Right renal pelvis (tissue), 4 donors: ENCODE measurements at places on chromosomes 7 and 10.

- no peak for DNase-seq
Observed at GRCh38 chr10:71696628-71697326, 22.8 kb downstream of the C10orf105 start.

DNA sequence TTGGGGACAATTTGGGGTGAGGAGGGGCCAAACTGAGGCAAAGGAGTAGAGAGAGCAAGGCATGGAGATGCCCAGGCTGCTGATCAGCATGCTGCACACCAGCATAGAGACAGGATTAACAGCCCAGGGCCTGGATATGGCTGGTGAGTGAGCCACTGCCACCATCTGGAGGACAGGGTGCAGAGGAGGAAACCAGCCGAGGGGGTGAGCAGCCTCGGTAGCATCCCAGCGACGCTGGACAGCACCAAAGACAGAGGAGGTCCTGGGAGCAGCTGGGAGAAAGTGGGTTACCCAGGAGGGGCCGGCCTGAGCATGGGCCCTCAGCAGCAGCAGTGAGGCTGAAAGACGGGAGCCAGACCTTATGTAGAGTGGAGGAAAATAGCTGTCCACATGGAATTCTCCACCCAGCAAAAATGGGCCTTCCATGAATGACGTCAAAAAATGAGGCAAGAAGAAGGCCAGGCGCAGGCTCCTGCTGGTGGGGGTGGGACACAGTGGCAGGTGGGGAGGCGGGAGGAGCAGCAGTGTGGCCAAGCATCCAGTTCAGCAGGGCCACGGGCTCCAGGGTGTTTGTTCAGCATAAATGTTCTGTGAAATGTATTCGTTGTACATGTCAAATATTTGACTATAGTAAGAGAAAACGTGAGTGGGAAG is 16.7 kb downstream of the RET start:
- no peak for DNase-seq

DNA sequence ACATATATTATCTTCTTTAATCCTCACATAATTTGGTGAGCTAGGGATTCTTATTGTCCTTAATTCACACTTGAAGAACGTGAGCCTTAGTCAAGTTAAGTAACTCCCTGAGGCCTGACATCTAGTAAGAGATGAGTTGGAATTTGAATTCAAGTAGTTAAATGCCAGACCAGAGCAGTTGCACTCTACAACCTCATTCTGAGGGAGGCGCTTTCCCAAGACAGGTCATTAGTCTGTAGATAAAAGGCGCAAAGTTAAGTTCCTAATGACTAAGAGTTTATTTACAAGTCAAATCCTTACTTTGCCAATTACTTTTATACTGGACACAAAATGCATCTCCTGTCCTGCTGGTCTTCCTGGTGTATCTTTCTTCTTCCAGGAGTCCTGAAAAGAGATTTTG is 3.6 kb upstream of the EXOC6 start:
- DNase-seq, result no peak

DNA sequence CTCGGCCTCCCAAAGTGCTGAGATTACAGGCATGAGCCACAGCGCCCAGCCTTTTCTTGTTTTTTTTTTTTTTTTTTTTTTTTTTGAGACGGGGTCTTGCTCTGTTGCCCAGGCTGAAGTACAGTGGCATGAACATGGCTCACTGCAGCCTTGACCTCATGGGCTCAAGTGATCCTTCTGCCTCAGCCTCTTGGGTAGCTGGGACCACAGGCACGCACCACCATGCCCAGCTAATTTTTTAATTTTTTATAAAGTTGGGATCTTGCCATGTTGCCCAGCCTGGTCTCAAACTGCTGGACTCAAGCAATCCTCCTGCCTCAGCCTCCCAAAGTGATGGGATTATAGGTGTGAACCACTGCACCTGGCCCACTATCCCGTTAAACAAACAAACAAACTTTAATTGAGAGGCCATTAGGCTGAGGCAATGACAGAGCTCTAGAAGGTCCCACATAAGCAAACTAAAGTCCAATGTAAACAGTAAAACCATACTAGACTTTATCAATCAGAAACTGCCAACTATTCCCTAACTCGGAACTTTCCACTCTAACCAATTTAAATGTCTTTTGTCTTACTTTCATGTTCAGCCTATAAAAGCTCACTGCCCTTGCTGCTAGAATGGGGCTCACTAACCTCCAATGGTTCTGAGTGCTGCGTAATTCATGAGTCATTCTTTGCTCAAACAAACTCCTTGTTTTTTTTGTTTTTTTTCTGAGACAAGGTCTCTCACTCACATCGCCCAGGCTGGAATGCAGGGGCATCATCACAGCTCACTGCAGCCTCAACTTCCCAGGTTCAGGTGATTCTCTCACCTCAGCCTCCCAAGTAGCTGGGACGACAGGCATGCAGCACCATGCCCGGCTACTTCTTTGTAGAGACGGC is 1.9 kb downstream of the DHX32 start:
- DNase-seq, result no peak

GRCh38 chr10:71608819-71609768 is 110.5 kb downstream of the C10orf105 start:
- DNase-seq, result peak; percentile 73

- no peak for DNase-seq
Observed at GRCh38 chr10:45443101-45444009, 69.3 kb downstream of the ALOX5 start.

DNA sequence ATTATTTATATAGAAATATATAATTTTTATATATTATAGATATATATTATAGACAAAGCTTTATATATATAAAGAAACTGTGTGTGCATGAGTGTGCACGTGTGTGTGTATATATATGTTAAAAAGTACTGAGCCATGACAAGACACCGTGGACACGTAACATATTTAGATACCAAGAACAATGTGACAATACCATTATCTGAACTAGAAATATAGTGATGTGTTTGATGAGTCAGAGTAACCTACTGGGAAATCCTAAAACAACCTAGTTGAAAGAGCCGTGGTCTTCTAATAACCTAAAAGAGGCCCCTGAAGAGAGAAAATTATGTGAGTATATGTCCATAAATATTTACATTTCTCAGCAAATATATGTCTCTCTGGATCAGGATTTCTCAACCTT is 50.7 kb upstream of the ITGB8 start:
- no peak for DNase-seq

- DNase-seq, result no peak
Observed at GRCh38 chr10:106816318-106817085, 348.0 kb downstream of the SORCS1 start.

GRCh38 chr7:44541-44896 is 147.9 kb upstream of the FAM20C start:
- DNase-seq, result no peak

DNA sequence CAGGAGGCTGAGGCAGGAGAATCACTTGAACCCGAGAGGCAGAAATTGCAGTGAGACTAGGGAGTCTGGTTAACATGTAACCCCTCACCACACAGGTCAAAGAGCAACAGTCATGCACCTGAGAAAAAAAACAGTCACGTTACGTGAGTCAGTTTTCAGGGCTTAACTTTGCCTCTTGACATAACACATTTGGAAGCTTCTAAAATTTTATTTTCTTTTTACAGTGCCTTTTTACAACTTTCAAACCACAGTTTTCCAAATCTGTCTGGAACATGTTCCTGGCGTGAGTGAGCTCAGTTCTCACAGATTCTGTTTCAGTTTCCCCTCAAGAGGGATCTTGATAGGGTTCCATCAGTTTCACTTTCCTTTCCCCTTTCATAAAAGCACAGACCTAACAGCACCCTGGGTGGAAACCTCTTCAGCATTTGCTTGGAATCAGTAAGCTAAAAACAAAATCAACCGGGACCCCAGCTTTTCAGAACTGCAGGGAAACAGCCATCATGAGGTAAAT is 4.4 kb downstream of the IFIT3 start:
- DNase-seq, result no peak

DNA sequence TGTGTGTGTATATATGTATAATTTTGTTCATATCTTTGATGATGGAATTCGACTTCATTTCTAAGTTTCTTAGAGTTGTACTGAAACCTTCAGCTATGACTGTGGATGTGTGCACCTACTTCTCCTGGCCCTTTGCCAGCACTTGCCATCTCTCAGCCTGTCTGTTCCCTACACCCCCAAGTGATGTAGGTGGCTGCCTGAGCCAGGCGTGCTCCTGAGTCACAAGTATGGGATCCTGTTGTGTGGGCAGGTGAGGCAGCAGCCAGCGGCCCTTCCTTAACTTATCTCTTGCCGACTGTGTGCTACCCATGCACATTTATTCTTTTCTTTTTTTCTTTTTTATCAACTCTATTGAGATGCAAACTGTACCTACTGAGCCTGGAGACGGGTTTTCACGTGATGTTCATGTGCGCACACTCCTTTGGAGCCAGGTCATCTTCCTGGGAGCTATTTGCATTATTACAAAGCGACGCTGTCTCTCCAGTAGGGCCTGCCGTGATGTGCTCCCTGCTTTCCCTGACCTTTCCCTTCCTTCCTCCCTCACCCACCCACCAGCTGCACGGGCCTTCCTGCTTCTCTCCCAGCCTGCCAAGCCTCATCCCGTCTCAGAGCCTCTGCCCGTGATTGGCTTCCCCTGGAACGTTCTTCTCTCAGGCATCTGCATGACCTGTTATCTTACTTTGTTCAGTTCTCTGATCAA is 31.3 kb upstream of the GALNT11 start:
- DNase-seq, result no peak

DNA sequence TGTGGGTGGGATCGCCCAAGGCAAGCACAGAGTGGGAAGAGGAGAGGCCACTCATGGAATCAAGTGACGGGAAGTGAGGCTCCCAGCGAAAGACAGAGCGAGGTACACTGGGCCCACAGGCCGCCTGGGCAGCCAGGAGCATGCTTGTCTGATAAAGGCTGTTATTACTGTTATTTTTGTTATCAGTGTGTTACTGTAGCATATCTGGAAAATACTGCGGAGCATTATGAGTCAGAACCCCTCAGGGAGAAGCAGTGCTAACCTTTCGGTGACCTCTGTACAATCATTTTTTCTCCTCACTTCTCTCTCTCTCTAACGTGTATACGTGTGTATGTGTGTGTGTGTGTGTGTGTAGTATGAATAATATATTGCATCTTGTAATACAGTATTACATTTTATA is 3.8 kb upstream of the TCERG1L start:
- no peak for DNase-seq

GRCh38 chr7:151776876-151777494 is 99.9 kb downstream of the PRKAG2 start:
- DNase-seq, result no peak

GRCh38 chr10:5534880-5535856 is 10.4 kb downstream of the CALML3 start:
- no peak for DNase-seq

- DNase-seq, result no peak
Observed at GRCh38 chr10:21313691-21314090, 211.8 kb downstream of the SKIDA1 start.

GRCh38 chr10:101552442-101552841 is 35.6 kb downstream of the POLL start:
- DNase-seq, result no peak

- no peak for DNase-seq
Observed at GRCh38 chr10:45063591-45064231, 63.0 kb downstream of the ZNF22 start.

- DNase-seq, result peak; percentile 56
Observed at GRCh38 chr7:149742075-149742701, 31.2 kb downstream of the ZNF467 start.

GRCh38 chr10:8173243-8173865 is 118.9 kb downstream of the GATA3 start:
- DNase-seq, result no peak

- DNase-seq, result no peak
Observed at GRCh38 chr7:109101332-109101731, 531.7 kb downstream of the DNAJB9 start.

- no peak for DNase-seq
Observed at GRCh38 chr10:131657318-131657984, 243.4 kb upstream of the PPP2R2D start.

- DNase-seq, result no peak
Observed at GRCh38 chr7:2049111-2049781, 183.5 kb downstream of the MAD1L1 start.
